Activated T-helper 9 cell treated with anti-CD3 and anti-CD28 coated beads, Interleukin-2, amount 50 U/mL, for 16 hours (primary cell): ENCODE measurements at places on chromosomes 2 and 18.

DNA sequence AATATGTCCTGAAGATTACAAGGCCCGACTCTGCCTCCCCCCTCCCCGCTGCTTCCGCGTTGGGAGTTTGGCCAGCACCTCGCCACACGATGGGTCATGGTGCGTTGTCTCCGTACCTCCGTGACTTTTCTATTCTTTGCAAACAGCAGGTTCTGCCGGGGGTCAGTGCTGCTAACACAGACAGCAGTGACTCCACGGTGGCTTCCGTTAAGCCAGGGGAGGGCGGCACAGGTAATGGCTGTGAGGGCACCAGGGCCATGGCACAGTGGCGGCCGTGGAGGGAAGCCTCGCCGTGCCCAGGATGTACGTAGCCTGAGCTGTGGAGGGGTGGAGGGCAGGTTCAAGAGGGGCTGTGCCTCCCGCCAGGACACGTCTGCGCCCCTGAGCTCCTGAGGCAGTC is 115.5 kb downstream of the NFATC1 start:
- no peak for DNase-seq

DNA sequence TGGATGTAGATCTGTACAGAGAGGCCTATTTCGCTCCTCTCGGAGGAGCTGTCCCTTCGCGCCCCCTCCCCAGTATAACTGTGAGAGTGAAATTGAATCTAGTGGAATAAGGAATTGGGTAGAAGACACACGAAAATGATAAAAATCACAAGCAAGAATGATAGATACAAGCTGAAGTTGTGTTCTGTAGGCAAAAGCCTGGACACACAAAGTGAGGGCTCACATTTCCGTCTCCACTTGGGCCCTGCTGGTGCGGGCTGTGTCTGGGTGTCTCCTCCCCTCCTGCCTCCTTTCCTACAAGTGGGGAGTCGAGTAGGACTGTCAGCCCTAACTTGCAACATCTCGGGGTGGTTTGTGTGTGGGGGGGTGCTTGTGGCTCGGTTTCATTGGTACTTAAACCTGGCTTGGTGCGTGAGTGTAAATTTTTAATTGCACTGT is 457 bp upstream of the SP9 start:
- DNase-seq, result no peak

DNA sequence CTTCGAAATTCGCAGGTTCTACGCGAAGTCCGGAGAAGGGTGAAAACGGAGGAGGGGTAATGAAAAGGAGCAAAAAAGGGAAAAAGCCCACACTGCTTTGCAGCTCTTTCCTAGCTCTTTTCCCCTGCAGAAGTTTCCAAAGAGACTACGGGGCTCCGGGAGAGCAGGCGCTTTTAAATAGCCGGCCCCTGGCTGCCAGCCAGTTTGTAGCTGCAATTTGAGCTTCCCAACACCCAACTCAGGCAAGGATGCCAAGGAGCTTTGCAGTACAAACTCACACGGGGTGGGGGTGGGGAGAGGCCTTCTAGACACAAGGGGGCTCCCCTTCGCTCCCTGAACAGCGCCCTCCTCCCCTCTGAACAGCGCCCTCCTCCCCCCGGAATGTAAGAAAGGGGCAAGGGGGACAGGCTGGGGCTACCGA is at the start of gene IGFBP5:
IGFBP5 (minus strand) TSS at position 149 of the 421 bp plus-strand sequence. CDS start 774 bp downstream, outside the sequence.
- DNase-seq, result no peak

- DNase-seq, result no peak
Measured at GRCh38 chr2:77207331-77207730, 314.8 kb downstream of the LRRTM4 start.

DNA sequence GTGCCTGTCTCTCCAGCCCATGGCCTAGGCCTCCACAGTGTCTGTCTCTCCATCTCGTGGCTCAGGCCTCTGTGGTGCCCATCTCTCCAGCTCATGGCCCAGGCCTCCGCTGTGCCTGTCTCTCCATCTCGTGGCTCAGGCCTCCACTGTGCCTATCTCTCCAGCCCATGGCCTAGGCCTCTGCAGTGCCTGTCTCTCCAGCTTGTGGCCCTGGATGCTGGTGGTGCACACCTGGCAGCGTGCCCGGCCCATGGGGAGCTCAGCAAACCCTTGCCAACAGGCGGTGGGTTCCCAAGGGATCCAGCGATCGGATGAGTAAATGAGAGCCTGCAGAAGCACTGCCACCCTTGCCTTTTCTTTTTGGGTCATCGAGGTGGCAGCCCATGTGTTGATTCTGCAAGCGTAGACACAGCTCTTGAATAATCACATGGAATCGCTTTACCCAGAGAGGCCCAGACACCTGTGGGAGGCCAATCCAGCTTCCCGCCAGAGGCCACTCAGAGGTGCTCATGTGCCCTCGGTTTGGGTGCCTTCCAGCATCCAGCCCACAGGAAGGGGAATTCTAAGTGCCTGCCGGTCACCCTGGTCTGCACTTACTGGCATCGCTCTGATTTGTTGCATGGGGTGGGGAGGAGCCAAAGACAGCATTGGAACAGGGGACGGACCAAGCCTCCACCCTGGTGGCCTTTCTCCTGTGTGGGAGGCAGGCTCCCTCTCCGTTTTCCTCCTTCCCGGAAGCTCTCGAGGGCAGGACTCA is 101.8 kb upstream of the HDAC4 start:
- no peak for DNase-seq

DNA sequence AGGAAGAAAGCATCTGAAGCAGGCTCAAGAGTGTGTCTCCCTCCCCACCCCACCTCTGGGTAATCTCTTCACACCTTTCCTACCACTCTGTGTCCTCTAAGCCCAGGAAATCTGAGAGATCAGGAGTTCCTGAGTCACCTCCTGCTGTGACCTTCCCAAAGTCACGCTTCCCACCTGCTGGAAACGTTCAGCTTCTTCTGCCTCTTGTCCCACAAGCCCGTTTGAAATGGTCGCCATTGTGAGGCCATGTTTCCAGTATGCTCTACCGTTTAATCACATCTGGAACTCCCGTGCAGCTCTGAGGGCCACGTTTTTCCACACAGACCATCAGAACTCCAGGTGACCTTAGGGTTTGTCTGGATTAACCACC is 25.9 kb downstream of the GREB1 start:
- no peak for DNase-seq

DNA sequence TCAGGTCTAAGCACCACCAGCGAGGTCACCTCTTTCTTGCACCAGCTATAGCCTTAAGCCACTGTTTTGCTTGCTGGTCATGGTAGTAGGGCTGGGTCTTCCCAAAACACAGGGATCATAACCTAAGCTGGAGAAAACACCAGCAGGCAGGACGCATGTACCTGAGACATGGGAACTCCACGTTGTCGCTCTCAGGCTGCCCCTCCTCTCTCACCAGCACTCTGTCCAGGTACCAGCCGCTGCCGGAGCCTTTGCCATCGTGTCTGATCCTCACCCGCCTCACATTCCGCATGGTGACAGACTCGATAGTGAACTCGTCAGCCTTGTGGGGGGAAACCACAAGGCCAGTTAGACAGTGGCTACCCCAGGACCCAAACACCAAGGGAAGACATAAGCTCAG is 79.5 kb downstream of the LOXHD1 start:
- DNase-seq, result no peak

DNA sequence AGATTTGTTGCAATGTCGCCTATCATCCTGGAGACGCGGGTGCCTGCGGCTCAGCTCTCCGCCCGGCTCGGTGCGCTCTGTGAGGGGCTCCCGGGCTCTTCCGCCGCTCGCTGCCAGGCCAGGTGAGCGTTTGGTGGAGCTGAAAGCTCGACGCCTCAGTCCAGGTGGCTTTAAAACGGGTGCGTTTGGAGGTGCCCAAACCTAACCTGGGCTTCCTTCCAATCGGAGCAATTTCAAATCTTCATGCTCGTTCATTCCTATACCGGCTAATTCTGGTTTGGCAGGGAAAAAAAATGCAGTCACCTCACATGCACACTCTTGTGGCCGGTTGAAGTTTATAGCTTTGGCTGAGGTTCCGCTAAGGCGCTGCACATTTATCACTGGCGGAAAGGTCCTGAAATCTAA is at the start of gene SLC16A14:
SLC16A14 (minus strand) TSS at position 274 of the 405 bp plus-strand sequence. CDS start 9,572 bp downstream, outside the sequence.
- DNase-seq, result no peak

- no peak for DNase-seq
Measured at GRCh38 chr2:16406496-16407289, 258.9 kb downstream of the CYRIA start.

- no peak for DNase-seq
Measured at GRCh38 chr2:165953306-165953654, 296 bp downstream of the TTC21B start.

GRCh38 chr2:14550658-14551057 is 81.9 kb upstream of the LRATD1 start:
- no peak for DNase-seq

DNA sequence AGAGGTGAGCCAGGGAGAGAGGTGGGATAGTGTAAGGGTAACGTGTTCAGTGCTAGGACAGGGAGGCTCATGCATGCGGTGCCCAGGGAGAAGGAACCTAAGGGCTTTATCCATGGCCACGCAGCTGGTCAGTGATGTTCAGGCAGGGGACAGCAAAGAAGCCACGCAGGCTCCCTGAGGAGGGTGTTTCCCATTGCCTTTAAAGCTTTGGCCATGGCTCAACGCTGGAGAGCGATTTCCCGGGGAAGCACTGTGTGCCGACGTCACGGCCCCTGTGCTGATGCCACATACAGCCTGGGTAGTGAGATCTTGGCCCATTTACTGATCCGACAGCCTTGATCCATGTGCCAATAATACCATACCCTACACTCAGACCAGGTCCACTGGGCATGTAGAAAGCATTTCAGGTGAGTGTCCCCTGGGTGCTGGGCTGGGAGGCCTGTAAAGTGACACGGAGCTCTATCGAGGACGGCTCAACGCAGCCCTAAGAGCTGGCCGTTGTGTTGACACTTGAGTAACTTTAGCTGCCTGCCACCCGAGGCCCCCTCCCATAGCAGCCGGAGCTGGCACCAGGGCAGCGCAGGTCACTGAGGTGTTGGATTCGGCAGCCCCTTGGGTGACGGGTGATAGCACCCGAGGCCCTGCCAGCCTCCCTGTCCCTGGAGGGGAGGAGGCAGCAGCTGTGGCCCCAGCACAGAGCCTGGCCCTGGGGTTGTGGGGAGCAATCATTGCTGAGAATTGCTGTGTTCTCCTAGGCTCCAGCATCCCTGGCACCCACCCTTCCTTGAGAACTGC is 41.4 kb downstream of the PDIA6 start:
- no peak for DNase-seq

DNA sequence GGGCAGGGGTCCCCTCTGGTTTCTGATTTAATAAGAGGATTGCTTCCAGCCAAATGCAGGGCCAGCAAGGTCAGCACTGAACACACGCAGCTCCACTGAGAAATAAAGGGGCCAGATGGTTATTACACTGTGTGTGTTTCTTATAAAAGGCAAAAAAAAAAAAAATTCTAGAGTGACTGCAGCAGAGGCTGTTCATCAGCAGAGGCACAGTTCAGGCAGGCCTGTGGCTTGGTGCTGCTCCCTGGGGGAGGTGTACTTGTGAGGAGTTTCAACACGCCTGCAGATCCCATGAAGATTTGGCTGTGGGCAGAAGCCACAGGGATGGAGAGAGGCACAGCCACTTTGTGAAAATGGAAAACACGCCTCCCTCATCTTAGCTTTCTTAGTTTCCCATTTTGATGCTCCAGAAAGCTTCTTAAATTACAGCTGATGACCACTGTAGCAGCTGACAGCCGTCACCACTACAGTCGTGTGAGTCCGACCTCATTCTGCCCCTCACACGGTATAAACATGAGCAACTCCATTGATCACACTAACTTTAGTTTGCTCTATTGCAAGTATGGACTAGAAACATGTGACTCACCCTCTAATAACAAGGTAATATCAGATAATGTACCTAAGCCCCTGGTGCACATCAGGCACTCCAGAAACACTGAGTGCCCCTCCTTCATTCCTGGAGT is 726.5 kb upstream of the RAB6C start:
- no peak for DNase-seq
